ENCODE measurements at places on chromosomes 1 and 21.

DNA sequence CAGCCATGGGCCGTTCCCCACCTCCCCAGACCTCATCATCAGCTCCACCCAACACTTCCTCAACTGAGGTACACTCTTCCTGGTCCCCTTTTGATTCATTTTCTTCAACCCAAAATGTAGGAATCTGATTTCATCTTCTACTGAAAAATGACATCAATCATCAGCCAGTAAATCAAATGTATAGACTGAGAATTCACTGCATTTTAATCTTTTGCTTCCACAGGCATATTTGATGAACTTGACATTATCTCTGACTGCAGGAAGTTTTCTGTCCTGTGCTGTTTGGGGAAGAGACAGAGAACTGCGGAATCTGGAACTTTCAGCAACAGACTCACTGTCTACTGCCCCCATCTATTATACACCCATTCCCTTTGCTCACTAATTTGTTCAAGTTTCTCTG lies 7.8 kb downstream of the PYHIN1 start:
- no peak for DNase-seq

DNA sequence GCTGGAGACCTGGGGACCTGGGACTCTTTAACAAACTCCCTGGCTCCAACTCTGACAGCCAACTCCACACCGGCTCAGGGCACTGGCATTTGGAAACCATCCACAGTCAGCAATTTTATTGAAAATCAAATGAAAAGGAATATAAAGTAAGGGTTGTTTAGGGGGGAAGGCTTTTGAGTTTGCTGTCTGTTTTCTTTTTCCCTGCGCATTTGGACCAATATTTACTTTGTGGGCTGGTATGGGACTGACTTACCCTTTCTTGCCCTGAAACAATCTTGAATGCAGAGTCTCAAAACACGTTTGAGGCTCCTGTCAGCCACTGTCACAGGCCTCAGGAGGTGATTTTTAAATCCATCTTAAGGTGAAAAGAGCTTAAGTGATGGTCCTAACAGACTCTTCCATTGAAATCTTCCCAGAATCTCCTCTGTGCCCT lies 15.4 kb upstream of the EFHD2 start:
- no peak for DNase-seq

- DNase-seq = no peak
Observed at GRCh38 chr1:33459691-33460090, 12.8 kb upstream of the ZSCAN20 start.

GRCh38 chr1:173893611-173894010 lies 23.5 kb downstream of the SERPINC1 start:
- DNase-seq = no peak

DNA sequence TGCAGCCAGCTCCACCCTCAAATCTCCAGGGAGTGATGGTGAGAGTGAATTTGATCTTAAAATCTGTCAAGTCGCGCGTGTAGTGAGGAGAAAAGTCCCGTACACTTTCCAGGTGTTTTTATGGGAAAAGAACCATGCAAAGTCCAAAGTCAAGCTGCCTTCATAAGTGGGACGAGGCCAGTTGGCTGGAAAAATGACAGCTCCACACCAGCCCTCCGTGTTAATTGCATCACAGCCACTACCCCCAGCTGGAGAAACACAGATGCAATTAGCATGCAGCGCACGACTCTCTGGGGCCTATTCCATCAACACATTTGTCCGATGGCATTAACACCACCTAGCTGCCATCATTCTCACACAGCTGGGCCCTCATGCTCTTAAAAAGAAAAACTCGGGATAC lies 68.4 kb downstream of the KLHDC7A start:
- DNase-seq = no peak

GRCh38 chr1:9476790-9477463 lies 62.3 kb upstream of the SLC25A33 start:
- no peak for DNase-seq

DNA sequence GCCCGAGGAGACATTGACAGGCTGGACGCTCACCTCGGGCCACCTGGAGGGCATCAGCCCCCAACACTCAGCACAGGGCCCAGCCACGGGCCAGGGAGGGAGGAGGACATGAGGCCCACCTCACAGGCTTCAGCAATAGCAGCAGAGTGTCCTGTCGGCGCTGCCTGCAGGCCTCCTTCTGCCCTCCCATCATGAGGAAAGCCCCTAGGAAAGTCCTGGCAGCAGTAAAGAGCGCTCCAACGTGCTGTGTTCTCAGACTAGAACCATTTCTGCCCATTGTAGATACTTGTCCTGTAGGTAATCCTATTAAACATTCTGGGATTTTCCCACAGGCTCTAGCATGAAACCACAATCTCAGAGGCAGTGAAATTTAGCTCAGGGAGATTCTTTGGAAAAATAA lies 62.0 kb upstream of the GALNT2 start:
- no peak for DNase-seq

- no peak for DNase-seq
Observed at GRCh38 chr1:47399138-47399845, 16.8 kb upstream of the FOXE3 start.

DNA sequence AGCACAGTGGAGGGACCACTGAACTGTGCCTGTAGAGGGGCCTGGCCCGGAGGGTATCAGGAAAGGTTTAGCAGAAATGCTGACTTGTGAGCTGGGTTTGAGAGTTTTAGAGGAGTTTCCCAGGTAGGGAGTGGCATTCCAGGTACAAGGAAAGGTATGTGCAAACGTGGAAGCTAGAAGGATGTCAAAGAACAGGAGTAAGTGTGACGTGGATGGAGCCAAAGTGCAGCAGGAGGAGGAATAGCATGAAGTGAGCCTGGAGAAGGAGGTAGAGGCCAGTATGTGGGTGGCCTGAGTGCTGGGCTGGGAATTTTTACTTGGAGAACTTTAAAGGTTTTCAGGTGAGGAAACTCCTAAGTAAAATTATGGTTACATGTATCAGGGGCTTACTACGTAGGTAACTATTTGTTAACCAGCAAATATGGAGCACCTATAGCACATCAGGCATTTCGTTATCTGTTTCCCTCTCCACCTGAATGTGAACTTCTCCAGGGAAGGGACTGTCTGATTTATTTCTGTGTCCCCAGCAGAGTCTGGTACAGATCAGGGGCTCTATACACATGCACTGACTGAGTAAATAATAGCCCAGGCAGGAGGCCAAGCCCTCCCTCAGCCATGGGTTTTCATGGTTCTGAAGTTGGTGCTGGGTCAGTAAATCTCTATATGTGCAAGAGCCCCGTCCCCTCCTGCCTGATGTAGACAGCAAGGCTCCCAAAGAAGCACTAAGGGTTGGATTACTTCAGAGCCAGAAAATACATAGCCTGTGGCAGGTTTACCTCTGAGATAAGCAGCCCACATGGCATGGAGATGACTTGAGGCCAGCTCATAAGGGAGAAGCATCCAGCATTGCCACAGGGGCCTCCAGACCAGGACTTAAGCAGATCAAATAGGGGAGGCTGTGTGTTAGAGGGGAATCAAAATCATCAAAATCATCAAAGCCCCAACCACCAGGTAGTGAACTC lies 43.4 kb downstream of the CDCP2 start:
- DNase-seq = no peak

DNA sequence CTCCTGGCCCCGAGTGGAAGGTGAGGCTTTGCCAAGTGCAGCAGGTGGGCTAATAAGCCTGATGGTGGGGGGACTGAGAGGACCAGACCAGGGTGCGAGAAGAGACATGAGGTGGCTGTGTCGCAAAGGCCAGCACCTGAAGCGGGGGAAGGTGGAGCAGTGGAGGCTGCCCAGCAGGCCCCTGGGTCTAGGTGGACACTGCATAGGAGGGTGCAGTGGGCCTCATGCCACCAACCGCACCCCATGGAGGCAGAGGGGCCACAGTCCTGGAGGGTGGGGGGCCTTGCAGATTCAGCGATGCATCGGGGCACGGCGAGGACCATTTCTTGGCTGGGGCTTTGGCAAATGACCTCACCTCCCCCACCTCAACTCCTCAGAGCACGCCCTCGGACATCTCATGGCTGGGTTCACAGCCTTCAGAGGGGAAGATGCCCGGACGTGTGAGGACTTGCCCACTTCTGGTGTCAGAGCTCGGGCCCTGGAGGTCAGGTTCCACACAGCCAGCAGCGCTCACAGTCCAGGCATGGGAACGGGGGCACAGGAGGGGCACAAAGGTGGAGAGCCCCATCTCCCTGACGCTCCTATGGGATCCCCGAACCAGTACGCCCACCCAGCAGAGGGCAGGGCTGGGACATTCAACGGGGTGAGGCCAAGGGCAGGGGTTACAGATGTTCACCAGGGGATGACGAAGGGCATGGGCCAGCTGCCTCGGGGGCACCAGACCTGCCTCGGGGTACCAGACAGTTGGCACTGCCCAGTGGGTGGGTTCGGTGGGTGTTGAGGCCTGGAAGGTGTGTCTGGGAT lies 35.4 kb downstream of the UBE2G2 start:
- DNase-seq = no peak

- no peak for DNase-seq
Observed at GRCh38 chr21:14084701-14085100, 126.1 kb downstream of the LIPI start.

- DNase-seq = no peak
Observed at GRCh38 chr1:100542285-100542684, 4.3 kb downstream of the GPR88 start.

DNA sequence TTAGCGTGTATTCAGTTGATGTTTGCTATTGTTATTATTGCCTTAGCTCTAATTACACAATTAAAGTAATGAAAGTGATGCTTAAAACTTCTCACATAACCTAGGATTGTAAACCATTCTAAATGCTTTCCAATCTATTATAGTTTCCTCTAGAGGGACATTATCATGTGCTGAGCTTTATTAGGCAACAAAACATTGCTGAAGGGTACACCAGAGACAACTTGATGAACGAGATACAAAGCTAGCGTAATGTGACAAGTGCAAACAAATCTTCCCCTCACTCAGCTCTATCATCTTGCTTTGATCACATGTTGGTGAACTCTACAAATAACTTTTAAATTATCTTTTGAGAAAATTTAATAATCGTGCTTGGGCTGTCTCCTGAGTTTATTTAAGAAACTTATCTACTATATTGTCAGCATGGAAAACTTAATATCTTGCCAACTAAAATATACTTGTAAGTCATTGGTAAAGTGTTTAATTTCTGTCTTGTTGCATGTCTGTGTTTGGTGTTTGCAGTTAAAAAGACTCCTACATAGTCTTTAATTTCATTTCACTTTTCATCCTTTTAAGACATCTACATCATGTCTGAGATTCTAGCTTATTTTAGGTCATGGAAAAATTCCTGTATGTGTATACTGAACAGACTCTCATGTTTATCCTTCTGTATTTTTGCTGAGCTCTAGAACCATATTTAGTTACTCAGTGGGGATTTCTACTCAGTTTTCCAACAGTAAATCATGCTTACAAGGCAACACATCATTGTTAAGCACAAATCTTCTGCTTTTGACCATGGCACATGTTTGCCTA lies 104.2 kb upstream of the ADAMTS5 start:
- DNase-seq = no peak

DNA sequence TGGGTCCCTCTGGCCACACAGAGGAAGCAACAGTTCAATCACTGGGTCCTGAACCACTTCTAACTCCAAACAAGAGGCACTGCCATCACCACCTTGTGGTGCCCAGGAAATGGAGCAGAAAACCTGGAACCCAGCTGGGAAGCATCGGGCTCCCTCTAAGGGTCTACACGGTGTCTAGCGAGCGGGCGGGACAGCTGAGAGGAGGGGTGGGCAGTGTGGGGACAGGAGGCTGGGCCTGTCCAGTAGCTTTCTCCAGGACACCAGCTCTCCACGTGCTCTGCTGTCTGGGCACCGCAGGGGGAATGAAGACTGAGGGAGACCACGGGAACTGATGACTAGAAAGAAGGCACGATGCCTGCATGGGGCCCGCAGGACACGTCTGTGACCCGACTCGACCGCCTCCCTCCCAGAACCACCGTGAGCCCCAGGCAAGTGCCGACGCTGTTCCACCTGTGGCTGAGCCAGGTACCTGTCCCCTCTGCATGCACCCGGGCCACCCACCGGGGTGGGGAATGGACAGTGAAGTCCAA lies 5.4 kb upstream of the PRDM15 start:
- DNase-seq = no peak

- DNase-seq = no peak
Observed at GRCh38 chr1:108557296-108557695, 2.6 kb upstream of the EEIG2 start.

DNA sequence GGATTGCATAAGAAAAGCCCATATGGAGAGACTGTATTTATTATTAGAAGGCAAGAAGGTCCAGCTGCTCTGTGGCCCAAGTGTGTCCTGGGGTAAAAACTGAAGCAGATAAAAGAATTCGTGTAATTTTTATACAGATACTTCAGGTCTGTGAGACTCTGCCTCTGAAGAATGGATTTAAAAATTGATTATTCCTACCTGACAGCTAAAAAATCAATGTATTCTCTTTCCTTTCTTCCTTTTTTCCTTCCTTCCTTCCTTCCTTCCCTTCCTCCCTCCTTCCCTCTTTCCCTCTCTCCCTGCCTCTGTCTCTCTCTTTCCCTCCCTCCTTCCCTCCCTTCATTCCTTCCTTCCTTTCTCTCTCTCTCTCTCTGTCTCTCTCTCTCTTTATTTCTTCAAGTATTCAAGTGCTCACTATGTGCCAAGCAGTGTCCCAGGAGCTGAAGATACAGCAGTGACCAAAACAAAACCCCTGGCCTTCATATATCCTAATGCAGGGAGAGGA lies 11.3 kb upstream of the MGST3 start:
- DNase-seq = no peak

DNA sequence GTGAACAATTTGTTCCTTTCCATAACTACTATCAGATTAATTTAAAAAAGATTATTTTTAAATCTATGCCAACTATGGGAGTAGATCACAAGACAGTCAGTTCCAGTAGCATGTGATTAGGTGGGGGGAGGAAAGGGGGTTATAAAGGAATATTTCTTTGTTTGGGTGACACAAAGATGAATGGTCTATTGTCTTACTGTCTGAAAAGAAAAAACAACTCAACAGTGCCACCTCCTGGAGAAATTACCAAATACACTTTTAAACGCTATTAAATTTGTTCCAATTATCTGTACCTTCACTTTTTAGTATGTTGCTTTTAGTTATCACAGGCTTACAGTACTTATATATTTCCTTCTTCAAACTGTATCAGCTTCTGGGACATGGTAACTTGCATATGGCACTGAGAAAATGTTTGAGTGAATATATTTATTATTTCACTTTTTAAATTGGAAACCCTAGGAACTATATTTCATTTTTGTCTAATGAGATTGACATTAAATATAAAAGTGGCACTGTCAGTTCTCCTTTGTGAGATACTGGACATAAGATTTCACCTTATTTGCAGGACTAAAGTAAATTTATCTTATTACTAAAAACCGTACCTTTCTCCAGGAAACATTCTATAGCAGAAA lies 1.7 kb upstream of the SORT1 start:
- DNase-seq = no peak
